ENCODE measurements at places on chromosomes 12 and 14. TPM values are rescaled to one million over a fixed set of nuclear protein-coding genes. Genes with fewer than 3 reads are reported as not detected.
A peak's percentile ranks its signal among the peaks of the same experiment; 100 is the strongest.

The CISTR gene
- not detected for total RNA-seq

The RNF212B gene
- total RNA-seq, result not detected

The SLC2A3 gene
- 22.6 TPM for total RNA-seq

The ADGRD1 gene
- total RNA-seq, result 0.46 TPM

The SLC7A7 gene
- total RNA-seq, result 0.13 TPM

The KLRK1 gene
- not detected for total RNA-seq

The SMIM41 gene
- not detected for total RNA-seq

The LAG3 gene
- 0.11 TPM for total RNA-seq

The SIX6 gene
- total RNA-seq, result not detected

The RHNO1 gene
- 27.2 TPM for total RNA-seq

The INHBE gene
- total RNA-seq, result 17.0 TPM

The TCL1B gene
- not detected for total RNA-seq

- H3K4me3 ChIP-seq, result no peak overlapping the region
- no peak overlapping the region for H3K27ac ChIP-seq
- no peaks in the 10 kb centered on the region for H3K36me3 ChIP-seq
- H3K4me1 ChIP-seq, result no peaks in the 10 kb centered on the region
- no peaks in the 10 kb centered on the region for H3K27me3 ChIP-seq
These were observed 661.2 kb downstream of the SLC16A7 start for GRCh38 chr12:60257063-60257462.

- peaks cover 2% of the 10 kb centered on the region for H3K27me3 ChIP-seq
- no peak for DNase-seq
- H3K27ac ChIP-seq, result no peak overlapping the region
These were observed 21.8 kb upstream of the EGLN3 start for GRCh38 chr14:33972583-33973081.

GRCh38 chr14:105150026-105150367, 18.6 kb downstream of the JAG2 start:
- H3K36me3 ChIP-seq, result no peaks in the 10 kb centered on the region
- no peak overlapping the region for H3K4me3 ChIP-seq
- peaks cover 28% of the 10 kb centered on the region for H3K27me3 ChIP-seq
- no peaks in the 10 kb centered on the region for H3K4me1 ChIP-seq
- H3K27ac ChIP-seq, result no peak overlapping the region

DNA sequence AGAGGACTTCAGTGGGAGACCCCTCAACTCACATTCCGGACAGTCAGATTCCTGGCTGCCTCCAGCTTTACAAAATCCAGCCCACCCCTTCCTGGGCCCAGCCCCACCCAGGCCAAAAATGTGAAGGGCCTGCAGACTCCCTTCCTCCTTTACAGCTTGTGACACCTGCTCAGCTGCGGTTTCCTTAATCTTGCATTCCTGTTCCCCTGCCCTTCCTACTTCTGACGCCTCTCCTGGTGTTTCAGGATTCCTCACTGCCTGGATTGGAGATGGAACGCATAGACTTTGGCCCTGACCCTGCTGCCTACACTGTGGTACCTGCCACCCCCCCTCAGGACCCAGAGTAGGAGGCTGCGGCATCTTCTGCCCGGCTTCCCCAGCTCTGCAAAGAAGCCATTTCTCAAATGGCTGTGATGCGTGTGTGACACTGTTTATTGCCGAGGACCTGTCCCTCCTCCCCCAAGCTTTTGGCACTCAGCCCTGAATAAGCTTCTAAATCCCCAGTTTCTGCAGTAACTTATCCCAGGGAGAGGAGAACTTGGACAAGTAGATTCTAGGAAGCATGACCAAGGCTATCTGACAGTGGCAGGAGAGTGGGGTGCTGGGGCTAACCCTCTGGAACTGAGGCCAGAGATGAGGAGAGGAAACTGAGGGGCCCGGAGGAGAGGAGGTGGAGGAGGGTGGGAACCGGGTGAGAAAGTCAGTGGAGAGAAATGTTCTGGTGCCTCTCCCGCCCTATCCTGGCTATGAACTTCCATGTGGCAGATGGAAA, 24.9 kb upstream of the BCDIN3D start:
- H3K4me3 ChIP-seq, result no peak overlapping the region
- H3K36me3 ChIP-seq, result no peaks in the 10 kb centered on the region
- H3K4me1 ChIP-seq, result peaks cover 35% of the 10 kb centered on the region
- H3K27me3 ChIP-seq, result peaks cover 48% of the 10 kb centered on the region
- no peak overlapping the region for H3K27ac ChIP-seq
- no peak for DNase-seq

DNA sequence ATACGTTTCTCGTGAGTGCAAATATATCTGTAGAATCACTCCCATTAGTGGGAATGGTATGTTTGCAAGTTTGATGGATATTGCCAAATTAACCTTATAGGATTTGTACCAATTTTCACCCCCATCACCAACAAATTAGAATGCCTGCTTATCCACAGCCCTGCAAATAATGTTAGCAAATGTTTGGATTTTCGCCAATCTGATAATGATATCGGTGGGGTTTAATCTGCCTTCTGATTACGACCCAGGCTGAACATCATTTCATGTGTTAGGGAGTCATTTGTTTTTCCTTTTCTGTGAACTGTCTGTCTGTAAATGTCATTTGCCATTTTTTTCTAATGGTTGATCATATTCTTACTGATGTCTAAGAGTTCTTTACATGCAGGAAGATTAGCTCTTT, 4.1 kb upstream of the DAZAP2 start:
- DNase-seq, result no peak
- H3K27me3 ChIP-seq, result no peaks in the 10 kb centered on the region
- peaks cover 5% of the 10 kb centered on the region for H3K4me1 ChIP-seq
- H3K27ac ChIP-seq, result no peak overlapping the region
- no peaks in the 10 kb centered on the region for H3K36me3 ChIP-seq

DNA sequence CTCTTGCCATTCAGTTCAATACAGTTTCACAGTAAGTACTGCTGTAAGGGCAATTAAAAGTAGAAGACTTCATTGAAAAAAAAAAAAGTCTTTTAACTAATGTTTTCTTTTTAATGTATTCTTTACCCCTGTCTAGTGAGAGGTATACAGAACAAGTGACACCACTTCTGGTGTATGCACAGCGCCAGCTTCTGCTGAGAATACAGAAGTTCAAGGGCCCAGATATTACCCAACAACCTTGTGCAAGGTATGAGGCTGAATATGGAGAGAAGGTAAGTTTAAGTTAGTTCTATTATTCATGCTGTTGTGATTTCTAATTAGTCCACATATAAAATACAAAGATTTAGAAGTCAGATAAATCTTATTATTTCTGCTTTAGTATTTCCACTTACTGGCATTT, 168.7 kb downstream of the CFAP54 start:
- no peak overlapping the region for H3K27ac ChIP-seq
- no peaks in the 10 kb centered on the region for H3K36me3 ChIP-seq
- H3K4me1 ChIP-seq, result no peaks in the 10 kb centered on the region
- H3K4me3 ChIP-seq, result no peak overlapping the region

GRCh38 chr14:68766299-68767247, 26.3 kb downstream of the ZFP36L1 start:
- peaks cover 49% of the 10 kb centered on the region for H3K4me1 ChIP-seq
- no peaks in the 10 kb centered on the region for H3K36me3 ChIP-seq
- DNase-seq, result no peak
- H3K27ac ChIP-seq, result no peak overlapping the region

DNA sequence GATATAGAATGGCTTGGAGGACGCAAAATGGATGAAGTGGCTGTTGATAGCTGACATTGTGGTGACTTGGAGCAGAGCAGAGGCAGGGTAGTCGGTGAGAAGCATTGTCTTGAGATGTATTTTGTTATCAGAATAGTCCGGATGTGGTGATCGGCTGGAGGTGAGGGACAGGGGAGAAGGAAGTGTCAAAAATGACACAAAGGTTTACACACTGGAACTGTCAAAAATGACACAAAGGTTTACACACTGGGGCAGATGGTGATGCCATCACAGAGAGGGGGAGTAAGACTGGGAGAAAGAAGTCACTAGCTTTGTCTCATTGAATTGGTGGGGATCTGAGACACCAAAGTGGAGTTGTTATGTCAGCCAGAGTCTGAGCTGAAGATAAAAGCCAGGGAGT, 30.1 kb downstream of the CDKL1 start:
- H3K4me1 ChIP-seq, result peaks cover 36% of the 10 kb centered on the region
- H3K36me3 ChIP-seq, result no peaks in the 10 kb centered on the region

DNA sequence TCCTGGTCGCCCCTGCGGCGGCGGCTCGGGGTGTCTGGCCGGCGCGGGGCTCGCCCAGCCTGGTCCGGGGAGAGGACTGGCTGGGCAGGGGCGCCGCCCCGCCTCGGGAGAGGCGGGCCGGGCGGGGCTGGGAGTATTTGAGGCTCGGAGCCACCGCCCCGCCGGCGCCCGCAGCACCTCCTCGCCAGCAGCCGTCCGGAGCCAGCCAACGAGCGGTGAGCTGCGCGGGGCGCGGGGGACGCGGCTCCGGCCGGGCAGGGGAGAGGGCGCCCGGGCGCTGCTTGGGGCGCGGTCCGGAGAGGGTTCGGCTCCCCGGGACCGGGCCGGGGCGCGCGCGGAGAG, at the start of gene LGALS3:
LGALS3 (plus strand) TSS at position 167 of the 342 bp plus-strand sequence. CDS start 8,122 bp downstream, outside the sequence.
- no peak within 1 kb of the TSS for H3K27ac ChIP-seq
- peaks cover 14% of the 10 kb centered on the region for H3K27me3 ChIP-seq
- 0 out of 3 replicates have a peak, but pooled peaks cover 3% of the 10 kb centered on the region for H3K36me3 ChIP-seq
- H3K4me1 ChIP-seq, result peaks cover 32% of the 10 kb centered on the region

GRCh38 chr14:95287176-95287754, 32.4 kb downstream of the CLMN start:
- H3K36me3 ChIP-seq, result no peaks in the 10 kb centered on the region
- H3K4me3 ChIP-seq, result no peak overlapping the region
- H3K27me3 ChIP-seq, result no peaks in the 10 kb centered on the region
- peaks cover 36% of the 10 kb centered on the region for H3K4me1 ChIP-seq
- H3K27ac ChIP-seq, result no peak overlapping the region
- DNase-seq, result no peak

GRCh38 chr12:128820723-128821432, 2.9 kb downstream of the SLC15A4 start:
- no peaks in the 10 kb centered on the region for H3K27me3 ChIP-seq
- DNase-seq, result no peak
- peaks cover 52% of the 10 kb centered on the region for H3K4me1 ChIP-seq

DNA sequence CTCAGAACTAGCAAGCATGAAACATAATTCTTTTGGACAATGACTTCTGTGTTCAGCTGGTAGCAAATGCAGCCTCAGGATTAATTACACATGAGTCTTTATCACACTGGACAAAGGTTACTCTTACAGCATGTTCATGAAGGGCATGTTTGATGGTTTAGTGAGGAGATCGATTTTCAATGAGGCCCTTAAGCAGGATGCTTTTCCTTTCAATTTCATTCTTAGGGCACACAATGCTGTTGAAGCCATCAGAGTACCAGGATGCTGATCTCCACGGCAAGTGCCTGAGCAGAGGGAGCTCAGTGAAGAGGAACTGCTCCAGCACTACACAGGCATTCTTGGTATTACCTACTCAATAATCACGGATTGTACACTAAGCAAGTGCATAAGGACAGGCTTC, 542.0 kb downstream of the SNAPC1 start:
- no peak overlapping the region for H3K27ac ChIP-seq
- no peak overlapping the region for H3K4me3 ChIP-seq
- no peaks in the 10 kb centered on the region for H3K27me3 ChIP-seq
- DNase-seq, result peak; percentile 1
- H3K4me1 ChIP-seq, result no peaks in the 10 kb centered on the region

GRCh38 chr12:24931666-24932405, 17.1 kb downstream of the BCAT1 start:
- H3K27me3 ChIP-seq, result no peaks in the 10 kb centered on the region
- H3K4me1 ChIP-seq, result peaks cover 27% of the 10 kb centered on the region
- H3K36me3 ChIP-seq, result no peaks in the 10 kb centered on the region
- H3K27ac ChIP-seq, result no peak overlapping the region
- no peak for DNase-seq

GRCh38 chr12:118271183-118271582, 101.5 kb downstream of the TAOK3 start:
- H3K27me3 ChIP-seq, result no peaks in the 10 kb centered on the region
- no peaks in the 10 kb centered on the region for H3K4me1 ChIP-seq
- no peaks in the 10 kb centered on the region for H3K36me3 ChIP-seq
- no peak overlapping the region for H3K27ac ChIP-seq

DNA sequence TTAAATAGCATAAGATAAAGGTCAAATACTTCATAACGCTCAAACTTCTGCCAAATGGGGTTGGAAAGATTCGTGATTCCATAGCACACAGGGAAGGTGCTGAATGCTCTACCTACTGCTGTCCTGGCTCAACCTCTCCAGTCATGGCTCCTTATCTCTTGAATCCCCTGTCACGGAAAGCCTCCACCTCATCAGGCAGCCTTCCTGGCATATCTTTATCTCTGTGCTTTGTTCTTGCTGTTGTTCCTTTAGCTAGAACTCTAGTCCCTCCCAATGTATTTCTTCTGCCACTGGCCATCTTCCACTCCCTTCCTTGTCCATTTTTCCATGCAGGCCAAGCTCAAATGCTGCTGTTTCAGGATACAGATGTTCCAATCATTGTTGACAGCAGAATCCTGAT, 26.9 kb upstream of the TUNAR start:
- no peak overlapping the region for H3K4me3 ChIP-seq
- H3K4me1 ChIP-seq, result no peaks in the 10 kb centered on the region
- no peaks in the 10 kb centered on the region for H3K27me3 ChIP-seq
- DNase-seq, result no peak
- no peaks in the 10 kb centered on the region for H3K36me3 ChIP-seq

DNA sequence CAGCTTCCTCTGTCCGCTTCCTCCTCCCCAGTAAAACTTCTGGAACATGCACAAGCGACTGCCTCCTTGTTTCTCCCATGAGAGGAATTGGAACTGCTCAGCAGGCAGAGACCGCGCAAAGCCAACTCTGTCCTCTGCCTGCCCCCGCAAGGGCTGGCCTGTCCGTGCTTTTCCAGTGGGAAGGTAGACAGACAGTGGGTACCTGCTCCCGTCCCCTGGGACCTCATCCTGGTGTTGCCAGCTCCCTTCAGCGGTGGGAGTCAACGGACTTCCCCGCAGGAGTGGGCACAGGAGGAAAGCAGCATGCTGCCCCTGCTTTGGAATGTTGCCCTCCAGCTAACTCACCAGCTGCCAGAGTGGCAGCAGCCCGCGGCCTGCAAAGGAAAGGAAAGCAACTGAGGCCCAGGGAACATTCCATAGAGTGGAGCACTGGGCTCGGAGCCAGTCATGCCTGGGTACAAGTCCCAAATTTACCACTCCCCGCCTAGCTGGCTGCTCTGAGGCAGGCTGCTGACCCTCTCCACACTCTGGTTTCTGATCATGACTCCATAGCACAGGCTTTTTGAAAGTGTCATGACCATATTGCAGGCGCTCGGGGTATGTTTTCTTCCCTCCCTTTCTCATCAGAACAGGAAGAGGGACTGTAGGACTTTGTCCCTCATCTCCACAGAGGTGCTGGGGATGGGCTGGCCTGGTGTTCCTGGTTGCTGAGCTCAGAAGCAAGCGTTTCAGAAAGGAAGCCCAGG, 89.2 kb upstream of the CLMN start:
- DNase-seq, result no peak
- H3K27me3 ChIP-seq, result no peaks in the 10 kb centered on the region
- H3K36me3 ChIP-seq, result no peaks in the 10 kb centered on the region

DNA sequence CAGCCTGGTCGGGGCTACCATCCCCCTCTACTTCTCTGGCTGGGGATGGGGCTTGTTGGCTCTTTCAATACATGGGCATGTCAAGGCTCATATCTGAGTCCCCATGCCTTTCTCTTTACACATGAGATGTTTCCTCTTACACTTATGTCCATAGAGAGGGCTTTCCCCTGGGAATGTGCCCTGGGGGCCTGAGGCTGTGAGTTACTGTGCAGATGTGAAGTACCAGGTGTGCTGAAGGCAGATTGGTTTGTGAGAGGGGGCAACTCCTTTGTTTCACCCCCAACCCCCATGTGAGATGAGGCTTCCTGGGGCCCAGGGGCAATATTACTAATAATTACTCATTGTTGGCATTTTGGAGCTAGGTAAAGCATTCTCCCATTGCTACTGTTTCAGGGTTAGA, 32.8 kb downstream of the NRXN3 start:
- H3K36me3 ChIP-seq, result no peaks in the 10 kb centered on the region
- no peak for DNase-seq
- no peaks in the 10 kb centered on the region for H3K27me3 ChIP-seq
- H3K27ac ChIP-seq, result no peak overlapping the region
